AG10803 (cell line): ENCODE measurements at places on chromosomes 12 and 14.

DNA sequence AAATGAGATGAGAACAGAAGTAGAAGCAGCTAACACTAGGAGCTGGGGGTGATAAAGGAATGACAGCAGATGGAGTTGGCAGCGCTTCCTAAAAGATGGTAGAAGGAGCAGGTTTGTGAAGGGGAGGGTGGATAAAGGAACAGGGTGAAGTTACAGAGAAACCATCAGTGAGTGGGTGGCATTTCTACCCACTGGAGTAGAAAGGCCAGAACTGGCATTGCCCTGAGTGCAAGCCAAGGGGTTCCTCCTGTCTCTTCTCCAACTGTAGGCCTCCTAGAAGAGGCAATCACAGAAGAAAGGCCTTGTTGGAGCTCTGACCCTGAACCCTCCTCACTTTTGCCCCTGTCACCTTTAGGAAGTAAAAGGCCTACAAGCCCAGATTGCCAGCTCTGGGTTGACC is 2.2 kb downstream of the KRT18 start:
- no peak for DNase-seq

- no peak for DNase-seq
Observed at GRCh38 chr14:72653026-72653425, 240.9 kb downstream of the DPF3 start.

DNA sequence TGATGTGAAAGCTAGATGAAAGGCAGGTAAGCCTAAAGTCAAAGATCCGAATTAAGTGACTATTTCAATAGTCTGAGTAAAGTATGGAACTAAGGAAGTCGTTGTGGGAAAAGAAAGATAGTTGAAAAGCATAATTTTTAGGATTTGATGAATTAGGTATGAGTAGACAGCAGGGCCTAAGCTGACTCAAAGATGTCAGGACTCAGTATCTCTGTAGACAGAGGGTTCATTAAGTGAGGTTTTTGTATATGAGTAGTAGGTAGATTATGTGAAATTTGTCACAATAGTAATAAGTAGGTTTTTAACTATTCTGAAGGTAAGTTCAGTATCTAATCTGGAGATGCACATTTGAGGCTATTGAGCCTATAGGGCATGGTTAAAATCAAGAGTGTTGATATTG is 196.4 kb downstream of the RASSF9 start:
- DNase-seq = peak; percentile 25

GRCh38 chr14:58193542-58193941 is 6.4 kb upstream of the ACTR10 start:
- no peak for DNase-seq

DNA sequence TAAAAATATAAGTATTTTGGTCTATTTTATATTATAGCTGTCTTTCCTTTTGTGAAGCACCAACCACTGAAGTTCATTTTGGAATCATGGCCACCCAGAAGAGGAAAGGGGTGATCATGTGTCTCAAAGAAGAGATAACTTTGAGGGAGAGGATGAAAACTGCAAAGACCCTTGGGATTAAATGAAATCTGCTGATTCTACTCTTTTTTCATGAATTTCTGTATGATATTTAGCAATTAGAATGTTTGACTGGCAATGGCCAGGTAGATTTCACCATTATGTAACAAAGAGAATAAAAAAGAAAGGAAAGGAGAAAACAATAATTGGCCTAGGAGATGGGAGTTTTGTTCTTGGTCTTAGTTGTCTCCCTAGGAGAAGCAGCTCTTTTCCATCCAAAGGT is 350.8 kb downstream of the EMP1 start:
- no peak for DNase-seq

DNA sequence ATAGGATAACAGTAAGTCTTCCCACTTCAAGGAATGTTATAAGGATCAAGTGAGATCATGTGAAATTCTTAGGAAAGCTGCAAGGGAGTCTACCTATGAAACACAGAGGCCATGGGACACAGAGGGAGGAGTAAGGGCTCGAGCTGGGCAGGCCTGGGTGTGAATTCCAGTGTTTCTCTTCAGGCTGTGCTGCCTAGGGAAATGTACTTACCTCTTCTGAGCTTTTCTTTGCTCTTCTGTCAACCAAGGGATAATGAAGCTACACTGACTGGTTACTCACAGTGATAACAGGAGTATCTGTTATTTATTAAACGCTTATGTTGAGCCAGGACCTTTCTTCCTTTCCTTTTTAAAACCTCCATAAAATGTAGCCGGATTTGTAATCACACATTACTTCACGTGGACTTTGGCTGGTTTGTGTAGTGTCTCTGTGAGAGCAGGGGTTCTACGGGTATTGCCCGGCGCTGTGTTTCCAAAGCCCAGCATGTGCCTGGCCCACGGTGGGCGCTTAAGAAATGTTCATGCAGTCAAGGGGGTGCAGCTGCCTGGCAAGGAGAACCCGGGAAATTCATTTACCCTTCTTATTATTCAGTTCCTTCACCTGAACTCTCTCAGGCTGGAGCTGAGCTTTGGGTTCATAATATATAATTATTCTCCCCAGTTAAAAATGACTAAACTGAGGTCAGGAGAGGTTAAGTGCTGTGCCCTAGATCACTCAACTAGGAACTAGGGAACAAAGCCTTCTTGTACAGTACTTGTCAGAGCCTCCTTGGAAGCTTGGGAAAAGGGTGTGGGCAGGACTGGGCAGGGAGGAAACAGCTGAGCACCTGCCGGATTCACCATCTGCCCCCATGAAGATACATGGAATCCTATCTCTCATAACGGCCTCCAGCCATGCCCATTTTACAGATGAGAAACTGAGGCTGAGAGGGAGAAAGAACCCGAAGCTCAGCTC is 214.2 kb downstream of the CACNA1C start:
- DNase-seq = no peak

GRCh38 chr12:25839470-25839869 is 119.0 kb upstream of the RASSF8 start:
- DNase-seq = no peak

DNA sequence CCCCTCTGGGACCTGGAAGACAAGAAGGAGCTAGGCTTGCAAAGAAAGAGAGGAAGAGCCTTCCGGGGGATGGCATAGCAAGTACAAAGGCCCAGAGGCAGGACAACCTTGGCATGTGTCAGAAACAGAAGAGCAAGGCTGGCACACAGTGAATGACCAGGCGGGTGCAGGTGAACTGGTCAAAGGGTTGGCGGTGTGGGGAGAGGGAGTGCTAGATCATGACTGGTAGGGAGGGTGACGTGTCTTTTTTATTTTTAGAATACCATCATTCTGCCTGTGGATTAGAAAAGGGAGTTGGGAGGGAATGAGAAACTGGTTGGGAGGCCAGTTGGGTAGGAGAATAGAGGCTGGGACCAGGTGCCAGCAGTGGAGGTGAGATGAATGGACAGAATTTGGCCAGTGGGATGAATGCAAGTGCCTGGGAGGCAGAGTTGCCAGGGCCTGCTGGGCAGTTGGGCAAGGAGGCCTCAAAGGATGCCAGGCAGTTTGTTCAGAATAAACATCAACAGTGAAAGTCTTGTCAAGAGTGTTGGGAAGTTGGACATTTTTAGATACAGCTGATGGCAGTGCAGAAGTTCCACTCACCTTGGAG is 168.3 kb downstream of the CACNA1C start:
- no peak for DNase-seq

GRCh38 chr14:33165144-33165925 is 226.7 kb downstream of the NPAS3 start:
- no peak for DNase-seq

DNA sequence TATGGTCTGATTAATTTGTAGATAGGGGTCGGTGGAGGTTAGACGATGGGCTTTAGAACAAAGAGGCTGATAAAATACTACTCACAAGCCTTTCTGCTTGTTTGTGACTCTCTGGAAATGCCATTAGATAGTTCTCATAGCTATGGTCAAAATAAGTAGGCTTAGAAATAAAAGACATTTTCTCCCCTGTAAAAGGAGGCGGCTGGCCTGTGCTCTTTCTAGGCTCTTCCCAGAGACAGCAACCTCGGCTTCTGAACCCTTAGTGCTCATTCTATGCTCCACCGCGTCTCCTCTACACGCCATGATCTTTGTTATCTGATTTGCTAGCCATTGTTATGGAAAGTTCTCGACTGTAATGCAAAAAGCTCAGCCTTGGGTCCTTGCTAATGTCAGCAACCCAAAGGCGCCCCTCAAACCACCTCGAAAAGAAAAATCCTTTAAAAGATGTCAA is 64.5 kb downstream of the CRADD start:
- DNase-seq = peak; percentile 38

GRCh38 chr12:14417715-14418114 is 52.2 kb downstream of the ATF7IP start:
- DNase-seq = peak; percentile 86

- no peak for DNase-seq
Observed at GRCh38 chr12:62998454-62998853, 63.5 kb upstream of the PPM1H start.
